ENCODE measurements at places on chromosomes 6 and 20.

DNA sequence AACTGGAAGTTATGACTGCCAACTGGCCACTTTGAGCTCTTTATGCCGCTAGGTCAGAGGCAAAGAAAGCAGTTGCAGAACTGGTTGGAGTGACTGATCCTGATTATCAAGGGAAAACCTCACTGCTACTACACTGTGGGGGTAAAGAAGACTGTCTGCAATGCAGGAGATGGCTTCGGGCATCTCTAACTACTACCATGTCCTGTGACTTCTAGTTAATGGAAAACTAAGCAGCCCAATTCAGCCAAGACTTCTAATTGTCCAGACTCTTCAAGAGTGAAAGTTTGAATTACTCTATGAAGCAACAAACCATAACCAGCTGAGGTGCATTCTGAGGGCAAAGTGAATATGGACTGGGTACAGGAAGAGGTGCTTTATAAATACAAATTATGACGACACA is 773.6 kb upstream of the SLC35B3 start:
- no peak for DNase-seq

DNA sequence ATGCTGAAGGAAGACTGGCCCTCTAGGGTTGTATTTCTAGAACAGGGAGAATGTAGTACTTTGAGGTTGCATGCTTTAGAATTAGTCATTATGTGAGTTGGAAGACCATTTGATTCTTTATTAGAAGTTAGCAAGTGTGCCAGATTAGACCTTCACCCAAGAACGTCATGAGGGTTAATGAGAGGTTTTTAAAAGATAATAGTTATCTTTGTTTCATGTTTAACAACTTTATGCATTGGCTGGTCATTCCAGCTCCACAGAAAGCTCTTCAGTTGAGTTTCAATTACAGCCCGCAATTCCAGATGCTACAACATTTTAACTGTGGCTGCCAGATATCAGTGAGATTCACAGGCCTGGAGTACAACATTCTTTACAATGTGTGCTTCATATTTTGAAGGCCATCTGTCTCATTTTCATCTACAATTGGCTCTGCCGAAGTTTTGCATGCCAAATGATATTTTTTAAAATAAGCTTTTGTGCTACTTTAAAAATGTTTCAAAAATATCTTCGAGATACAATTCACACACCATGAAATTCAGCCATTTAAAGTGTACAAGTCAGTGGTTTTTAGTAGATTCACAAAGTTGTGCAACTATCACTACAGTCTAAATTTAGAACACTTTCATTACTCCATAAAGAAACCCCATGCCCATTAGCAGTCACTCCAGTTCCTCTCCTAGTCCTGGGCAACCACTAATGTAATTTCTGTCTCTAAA is 61.1 kb upstream of the FBXO30 start:
- no peak for DNase-seq

- no peak for DNase-seq
These were observed 90.5 kb downstream of the RNGTT start for GRCh38 chr6:88872962-88873361.

DNA sequence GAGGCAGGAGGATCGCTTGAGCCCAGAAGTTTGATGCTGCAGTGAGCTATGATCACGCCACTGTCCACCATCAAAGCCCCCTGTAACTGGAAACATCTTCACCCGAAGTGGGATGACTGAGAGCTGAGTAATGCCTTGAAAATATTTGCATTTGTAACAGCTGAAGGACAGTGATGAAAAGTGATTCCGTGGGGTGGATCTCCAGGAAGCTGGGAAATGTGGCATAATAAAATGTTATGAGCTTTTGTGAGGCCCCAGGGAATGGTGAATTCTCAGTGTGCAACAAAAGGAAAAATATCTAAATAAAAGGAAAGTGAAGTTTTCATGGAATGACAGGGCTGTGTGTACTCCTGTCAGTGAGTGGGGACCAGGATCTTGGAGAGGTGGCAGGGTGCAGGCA is 92.0 kb downstream of the JAG1 start:
- DNase-seq: no peak

- DNase-seq: no peak
These were observed 27.7 kb downstream of the GNAS-AS1 start for GRCh38 chr20:58822748-58823730.

DNA sequence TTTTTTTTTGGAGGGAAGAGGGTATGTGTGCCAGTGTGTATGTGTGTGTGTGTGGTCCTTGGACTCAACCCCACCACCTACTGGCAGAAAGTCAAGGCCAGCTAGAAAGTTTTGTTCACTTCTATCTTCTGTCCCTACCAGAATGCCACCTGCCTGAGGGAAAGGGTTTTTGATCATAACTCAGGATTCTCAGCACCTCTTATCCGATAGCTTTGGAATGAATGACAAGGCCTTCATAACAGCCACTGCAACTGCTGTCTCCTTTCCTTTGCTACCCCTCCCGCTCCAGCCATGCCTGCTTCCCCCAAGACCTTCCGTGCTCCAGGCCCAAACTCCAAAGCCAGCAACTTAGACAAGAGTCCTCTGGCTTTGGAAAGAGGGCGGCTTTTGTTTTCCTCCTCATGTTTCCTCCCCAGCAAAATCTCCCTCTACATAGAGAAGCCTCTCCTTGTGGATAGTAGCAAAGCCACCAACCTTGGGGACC is 18.7 kb downstream of the BTN3A1 start:
- DNase-seq: no peak

DNA sequence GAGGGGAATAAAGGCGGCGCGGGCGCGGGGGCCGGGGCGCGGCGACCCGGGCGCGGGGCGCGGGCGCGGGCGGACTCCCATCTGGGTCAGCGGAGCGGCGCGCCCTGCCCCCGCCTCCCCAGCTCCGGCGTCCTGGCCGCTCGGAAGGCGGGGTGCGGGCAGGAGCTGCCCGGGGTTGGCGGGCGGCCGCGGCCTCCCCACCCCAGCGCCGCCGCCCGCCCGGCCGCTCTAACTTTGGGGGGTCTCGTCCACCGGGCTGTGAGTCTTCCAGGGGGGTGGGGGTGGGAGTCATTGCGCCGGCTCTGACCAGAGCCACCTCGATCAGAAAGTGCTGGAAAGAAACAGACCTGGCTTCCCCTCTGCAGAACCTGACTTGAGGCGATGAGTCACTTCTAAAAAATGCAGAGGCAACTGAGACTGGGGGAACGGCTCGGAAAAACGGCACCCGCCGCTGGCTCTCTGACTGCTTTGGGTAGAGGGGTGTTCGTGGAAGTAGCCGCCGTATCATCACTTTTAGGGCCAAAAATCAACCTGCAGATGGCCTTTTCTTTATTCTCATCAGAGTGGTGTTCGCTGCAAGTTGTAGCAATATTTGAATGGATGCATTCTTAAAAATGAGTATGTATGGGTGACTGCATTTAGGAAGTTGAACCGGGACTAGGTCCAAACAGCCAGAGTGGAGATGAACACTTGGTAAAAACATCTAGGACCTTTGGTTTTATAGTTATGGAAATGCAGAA is 667 bp downstream of the CAP2 start:
- peak; percentile 7 for DNase-seq

DNA sequence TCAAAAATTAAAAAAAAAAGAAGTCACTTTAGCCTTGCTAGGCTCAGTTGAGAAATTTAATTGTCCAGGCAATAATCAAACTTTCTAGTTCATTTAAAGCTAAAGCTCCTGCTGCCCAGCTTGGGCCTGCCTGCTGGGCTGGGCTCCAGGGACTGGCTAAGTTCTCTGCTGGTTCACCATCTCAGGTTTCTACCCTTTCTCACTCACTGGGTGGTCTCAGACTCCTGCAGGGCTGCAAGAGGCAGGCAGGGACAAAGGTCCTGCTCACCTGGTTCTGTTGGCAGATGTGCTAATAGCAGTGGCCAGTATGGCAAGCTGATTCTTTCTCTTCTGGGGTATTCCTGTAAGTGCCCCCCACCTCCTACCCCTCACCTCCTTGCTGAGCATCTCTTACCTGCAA is 21.2 kb upstream of the RTF2 start:
- no peak for DNase-seq

- DNase-seq: no peak
These were observed 250.4 kb downstream of the CDH4 start for GRCh38 chr20:61502433-61502832.

- DNase-seq: no peak
These were observed 11.4 kb upstream of the KCNQ2 start for GRCh38 chr20:63483834-63484233.

Data from cerebellar nuclear complex (tissue), 1 donor.